ENCODE measurements at places on chromosomes 5 and 9. TPM values are rescaled to one million over a fixed set of nuclear protein-coding genes. Genes with fewer than 3 reads are reported as not detected.

GRCh38 chr5:110853267-110853666 lies 114.5 kb downstream of the SLC25A46 start:
- ATAC-seq = peak; percentile 51

GRCh38 chr5:123037104-123037418 lies 536 bp upstream of the PPIC start:
- no peak for ATAC-seq

DNA sequence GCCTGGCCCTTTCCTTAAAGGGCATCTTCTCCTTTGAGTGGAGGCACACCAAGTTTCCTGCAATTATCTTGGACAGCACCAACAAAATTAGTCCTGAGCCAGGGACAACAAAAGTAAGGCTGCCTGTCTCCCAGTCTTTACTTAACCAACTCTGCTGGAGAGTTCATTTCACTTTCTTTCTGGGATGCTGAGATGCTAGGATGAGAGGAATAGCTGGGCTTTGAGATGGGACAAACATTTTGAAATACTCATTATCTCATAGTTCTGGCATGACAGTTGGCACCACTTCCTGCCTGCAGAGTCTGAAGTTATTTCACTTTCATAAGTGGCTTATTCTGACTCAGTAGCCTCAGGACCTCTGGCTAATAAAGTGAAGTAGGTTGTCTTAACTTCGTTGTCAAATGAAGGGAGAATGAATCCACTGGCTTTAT lies 157.0 kb downstream of the C9orf152 start:
- peak; percentile 52 for ATAC-seq

DNA sequence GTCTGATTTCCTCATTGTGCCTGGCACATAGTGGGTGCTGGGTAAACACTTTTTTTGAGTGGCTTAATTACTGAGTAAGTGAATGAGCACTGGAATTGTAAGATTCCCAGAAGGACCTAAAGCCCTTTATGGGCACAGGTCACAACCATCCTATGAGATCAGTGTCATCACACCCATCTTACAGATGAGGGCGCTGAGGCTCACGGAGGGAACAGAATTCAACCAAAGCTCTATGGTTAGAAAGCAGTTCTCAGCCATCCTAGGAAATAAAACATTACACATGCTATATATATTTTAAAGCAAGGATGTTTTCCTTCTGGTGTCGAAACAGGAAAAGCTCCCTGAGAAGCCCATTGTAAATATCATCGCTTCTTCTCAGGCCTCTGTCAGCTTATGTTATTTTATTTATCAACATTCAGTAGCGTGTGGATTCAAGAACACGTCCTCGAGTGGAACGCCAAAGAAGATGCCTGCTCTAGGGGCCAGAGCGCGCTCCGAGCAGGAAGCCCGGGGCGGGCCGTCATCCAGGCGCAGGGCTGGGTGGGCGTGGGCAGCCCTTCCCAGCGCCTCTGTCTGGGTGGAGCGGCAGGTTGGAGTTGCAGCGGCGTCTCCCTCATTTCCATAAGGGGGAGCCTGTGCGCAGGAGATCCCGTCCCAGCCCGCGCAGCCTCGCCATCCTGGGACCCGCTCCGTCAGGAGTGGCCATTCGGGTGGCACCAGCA lies 155.8 kb upstream of the SMIM23 start:
- peak; percentile 79 for ATAC-seq

- ATAC-seq = peak; percentile 81
These were observed 56.1 kb upstream of the PHYKPL start for GRCh38 chr5:178288401-178289368.

- ATAC-seq = no peak
These were observed 167.5 kb downstream of the INSYN2B start for GRCh38 chr5:169812786-169813185.

DNA sequence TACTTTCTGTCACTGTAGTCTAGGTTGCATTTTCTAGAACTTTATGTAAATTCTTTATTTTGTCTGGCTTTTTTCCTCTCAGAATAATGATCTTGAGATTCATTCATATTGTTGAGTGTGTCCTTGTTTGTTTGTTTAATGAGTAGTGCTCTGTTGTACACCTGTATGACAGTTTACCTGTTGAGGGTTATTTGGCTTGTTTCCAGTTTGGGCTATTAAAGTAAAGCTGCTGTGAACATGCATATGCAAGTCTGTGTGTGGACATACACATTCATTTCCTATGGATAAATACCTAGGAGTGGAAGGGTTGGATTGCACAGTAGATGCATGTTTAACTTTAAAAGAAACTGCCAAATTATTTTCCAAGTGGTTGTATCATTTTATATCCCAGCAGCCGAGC lies 30.4 kb downstream of the MVB12B start:
- no peak for ATAC-seq

DNA sequence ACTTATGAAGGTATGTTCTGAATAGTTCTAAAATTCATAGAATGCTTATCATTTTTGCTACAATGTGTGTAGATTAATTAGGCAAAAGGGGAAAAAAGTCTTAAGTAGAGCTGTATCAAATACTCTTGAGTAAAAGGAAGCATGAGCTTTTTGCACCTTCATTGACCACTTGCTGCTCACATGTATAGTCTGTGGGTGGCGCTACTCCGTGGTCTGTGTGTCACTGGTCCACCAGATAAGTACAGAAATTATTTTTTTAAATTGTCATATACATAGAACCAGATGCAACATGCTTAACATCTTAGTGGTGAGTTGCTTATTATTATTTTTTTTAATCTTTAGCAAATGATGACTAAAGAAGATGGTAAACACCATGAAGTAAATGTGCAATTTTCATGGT lies 130.2 kb downstream of the MAN2A1 start:
- no peak for ATAC-seq

DNA sequence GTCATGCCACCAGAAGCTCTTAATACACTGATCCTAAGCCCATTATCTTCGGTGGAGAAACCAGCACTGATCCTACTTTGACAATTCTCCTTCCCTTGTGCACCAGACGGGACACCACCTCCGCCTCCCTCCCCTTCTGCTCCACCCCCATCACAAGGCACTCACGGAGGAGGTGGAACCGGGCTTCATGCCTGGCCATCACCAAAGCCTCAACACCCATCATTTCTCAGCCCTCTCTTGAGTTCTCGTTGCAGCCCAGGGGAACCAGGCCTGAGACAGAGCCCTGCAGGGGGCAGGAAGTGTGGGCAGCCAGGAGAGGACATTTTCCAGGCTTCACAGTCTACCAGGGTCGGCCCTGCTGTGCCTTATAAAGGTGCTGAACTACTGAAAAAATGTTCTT lies 160.5 kb downstream of the GOLPH3 start:
- ATAC-seq = no peak

GRCh38 chr5:71949772-71950171 lies 157.5 kb upstream of the MAP1B start:
- ATAC-seq = no peak

- ATAC-seq = no peak
These were observed 10.0 kb upstream of the AGPAT2 start for GRCh38 chr9:136697146-136697820.

GRCh38 chr5:107619781-107620180 lies 51.0 kb downstream of the EFNA5 start:
- no peak for ATAC-seq

DNA sequence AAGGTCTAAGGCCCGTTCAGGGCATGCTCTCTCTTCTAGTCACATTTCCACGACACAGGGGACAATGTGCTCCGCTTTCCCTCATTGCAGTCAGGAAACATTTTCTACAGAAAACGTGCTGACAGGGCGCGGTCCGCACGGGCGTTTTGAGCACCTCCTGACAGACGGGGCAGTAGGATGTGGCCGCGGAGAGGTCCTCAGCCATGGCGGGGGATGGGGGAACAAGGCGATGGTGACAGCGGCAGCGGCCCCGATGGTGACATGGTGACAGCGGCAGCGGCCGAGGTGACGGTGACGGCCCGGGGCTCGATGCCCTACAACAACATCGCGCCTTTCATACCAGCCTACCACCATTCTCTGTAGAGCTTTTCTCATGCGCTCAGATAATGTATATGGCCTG lies 4.1 kb downstream of the PLPP1 start:
- no peak for ATAC-seq

DNA sequence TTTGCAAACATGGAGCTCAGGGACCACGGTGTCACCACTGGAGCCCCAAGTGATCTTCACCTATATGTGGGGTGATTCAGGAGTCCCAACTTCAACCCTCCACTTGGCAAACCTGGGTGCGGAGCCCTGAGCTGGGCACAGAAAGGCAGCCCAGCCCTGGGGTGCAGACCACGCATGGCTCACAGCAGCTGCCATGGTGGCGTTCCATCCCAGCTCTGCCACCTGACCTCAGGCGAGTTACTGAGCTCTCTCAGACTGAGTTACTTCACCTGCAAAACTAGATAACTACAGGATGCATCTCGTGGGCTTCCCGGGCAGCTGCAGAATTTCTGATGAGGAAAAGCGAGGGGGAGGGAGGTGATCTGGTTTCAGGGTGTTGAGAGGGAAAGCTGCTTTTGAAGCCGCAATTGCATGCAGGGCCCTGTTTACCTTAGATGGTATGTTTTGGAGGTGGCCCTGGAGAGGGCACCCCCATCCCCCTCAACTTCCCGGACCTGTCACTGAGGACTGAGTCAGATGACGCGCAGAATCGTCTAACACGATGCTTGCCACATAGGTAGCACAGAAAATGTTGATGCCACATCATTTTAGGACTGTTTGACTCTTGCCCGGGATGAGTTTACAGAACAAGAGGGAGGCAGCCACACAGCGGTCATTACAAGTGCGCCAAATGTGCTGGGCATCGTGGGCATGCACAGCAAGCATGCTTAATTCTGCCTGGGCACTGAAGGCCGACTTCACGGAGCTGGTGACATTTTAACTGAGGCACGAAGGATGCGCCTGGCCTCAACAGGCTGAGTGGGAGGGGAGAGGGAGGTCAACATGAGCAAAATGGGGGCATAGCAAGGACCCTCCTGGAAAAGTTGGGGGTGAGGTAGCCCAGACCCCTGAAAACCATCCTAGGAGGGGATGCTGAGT lies 154.6 kb downstream of the COL23A1 start:
- no peak for ATAC-seq

- ATAC-seq = no peak
These were observed 339.5 kb downstream of the CTNND2 start for GRCh38 chr5:11564706-11565105.

GRCh38 chr9:98550206-98550820 lies 158.4 kb downstream of the GABBR2 start:
- no peak for ATAC-seq

DNA sequence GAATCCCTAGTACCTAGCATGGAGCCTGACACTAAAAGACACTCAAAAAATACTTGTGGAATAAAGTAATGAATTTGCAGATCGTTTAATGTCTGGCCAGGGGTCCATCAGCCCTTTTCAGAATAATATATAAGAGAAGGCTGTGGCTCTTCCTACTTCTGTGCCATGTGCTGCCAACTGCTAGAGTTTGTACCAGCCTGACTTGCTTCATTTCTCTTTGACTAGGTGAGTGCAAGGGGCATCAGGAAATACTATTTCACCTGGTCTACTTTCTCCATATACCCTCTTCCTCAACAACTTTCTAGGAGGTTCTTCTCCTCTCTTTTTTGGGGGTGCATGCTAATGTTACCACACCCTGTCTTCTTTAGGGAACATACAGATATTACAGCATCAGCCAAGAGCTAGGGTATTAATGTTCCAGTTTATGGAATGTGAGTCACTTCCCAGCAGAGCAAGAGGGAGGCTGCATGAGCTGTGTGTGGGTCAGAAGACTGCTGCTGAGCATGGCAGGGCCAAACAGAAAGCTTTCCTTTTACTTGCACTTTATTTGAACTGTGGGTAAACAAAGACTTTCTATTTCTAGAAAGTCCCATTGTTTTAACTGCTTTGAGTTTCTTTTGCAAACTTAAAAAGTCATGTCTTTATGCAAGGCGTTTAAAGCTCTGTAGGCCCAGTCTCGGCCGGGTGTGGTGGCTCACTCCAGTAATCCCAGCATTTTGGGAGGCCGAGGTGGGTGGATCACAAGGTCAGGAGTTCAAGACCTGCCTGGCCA lies 158.9 kb downstream of the ADAMTSL1 start:
- ATAC-seq = peak; percentile 98

- ATAC-seq = no peak
These were observed 1.1 kb downstream of the HRCT1 start for GRCh38 chr9:35906923-35907699.

Gene ARHGAP26
- 7.1 TPM for total RNA-seq

Gene SPATA31C1
- total RNA-seq = not detected

Gene RNF180
- total RNA-seq = 2.8 TPM

Gene EFNA5
- 29.7 TPM for total RNA-seq

Gene SLC34A3
- 0.68 TPM for total RNA-seq
